Stimulated activated CD8-positive, alpha-beta memory T cell treated with anti-CD3 and anti-CD28 coated beads, Interleukin-4, amount 100 ng/mL, for 24 hours (primary cell): ENCODE measurements at places on chromosomes 5 and 9.

DNA sequence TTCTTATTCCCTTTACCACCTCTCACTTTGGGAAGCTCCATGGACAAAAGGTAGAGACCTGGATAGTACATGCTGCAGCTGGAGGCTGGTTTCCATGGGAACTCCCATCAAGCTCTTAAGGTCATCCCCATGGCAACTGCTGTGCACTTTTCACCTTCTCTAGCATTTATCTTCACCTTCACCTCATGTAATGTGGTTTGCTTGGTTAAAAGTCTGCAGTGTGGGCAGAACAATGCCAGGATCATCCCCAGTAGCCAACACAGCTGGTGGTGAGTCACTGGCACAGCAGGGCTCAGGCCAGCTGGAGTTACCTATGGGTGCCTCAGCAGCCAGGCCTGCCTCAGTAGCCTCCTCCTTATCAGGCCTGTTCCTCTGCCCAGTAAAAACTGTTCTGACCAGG lies 210.5 kb downstream of the GRIA1 start:
- no peak for DNase-seq

GRCh38 chr9:135504262-135505243 lies 4.1 kb downstream of the MRPS2 start:
- DNase-seq: peak; percentile 39

- DNase-seq: no peak
Measured at GRCh38 chr5:141431286-141431685, 979 bp downstream of the PCDHGA12 start.

GRCh38 chr9:80644044-80644443 lies 1045.3 kb downstream of the TLE1 start:
- no peak for DNase-seq

GRCh38 chr5:170182491-170182890 lies 50.3 kb upstream of the C5orf58 start:
- no peak for DNase-seq

GRCh38 chr5:11182441-11183080 lies 421.5 kb upstream of the DAP start:
- DNase-seq: no peak

DNA sequence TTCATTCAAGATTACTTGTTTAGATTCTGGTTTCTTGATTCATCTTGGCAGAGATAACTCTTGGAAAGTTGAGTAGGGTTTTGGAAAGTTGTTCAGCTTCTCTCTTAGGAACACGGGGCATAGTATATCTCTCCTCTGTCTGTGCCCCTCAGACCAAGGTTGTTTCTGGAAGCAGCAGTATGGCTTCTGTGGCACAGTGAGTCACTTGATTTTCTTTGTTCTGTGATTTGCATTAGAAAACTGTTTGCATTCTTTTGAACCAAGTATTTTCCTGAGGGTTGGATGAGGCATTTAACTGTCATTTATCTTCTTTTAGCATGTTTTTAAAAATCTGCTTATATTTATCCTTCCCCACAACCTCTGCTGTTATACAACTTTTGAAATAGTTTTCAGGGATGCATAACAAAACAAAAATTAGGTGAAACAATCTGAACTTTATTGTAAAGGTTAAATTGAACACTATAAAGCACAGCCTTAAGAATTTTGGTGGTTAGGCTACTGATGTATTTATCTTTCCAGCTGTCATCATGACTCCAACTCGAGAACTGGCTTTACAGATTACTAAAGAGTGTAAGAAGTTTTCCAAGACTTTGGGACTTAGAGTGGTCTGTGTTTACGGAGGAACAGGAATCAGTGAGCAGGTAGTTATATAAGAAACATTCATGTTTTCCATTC lies 26.5 kb downstream of the DDX46 start:
- no peak for DNase-seq

DNA sequence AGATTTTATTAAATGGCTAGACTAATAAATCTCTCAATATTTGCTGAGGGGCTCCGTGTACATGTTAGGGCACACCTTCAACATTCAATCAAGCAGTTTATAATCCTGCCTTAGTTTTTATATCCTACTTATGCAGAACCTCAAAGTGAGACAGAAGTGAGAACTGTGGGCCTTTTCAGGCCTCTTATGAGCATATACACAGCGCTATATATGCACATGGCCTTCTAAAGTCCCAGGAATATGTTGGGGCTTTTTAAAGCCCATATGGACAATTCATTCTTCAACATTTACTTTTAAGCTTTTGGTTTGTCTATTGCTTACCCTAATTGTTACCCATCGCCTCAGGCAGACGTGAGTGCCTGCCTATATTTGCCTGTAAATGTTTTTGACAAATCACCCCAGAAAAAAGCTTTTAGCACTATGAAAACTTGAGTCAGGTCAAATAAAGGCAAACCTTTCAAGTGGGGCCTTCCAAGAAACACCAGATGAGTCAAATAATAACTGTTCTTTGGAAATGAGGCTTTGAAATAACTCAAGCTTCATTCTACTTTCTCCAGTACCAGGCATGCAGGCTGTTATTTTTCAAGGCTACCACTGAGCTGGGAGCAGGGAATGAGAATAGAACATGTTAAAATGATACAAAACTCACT lies 58.2 kb downstream of the ESM1 start:
- no peak for DNase-seq

DNA sequence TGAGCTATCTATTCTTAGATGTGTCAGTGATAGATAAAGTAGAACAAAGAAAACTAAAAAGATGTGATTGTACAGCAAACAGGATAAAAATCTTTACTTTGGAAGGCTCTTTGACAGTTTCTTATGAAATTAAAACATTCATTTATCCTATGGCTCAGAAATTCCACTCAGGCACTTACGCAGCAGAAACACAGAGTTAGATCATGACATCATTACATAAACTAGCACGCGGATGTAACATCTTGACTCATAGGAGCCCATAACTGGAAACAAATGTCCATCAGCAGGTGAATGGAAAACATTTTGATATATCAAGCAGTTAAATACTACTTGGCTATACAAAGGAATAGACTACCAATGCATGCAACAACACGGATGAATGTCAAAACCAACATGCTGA lies 45.3 kb downstream of the ICE1 start:
- DNase-seq: no peak

- no peak for DNase-seq
Measured at GRCh38 chr5:45109062-45109461, 300.3 kb downstream of the MRPS30 start.

- DNase-seq: no peak
Measured at GRCh38 chr5:61916621-61917620, 389.1 kb upstream of the KIF2A start.
